ENCODE measurements at places on chromosomes 6 and 20. TPM values are rescaled to one million over a fixed set of nuclear protein-coding genes. Genes with fewer than 3 reads are reported as not detected.

DNA sequence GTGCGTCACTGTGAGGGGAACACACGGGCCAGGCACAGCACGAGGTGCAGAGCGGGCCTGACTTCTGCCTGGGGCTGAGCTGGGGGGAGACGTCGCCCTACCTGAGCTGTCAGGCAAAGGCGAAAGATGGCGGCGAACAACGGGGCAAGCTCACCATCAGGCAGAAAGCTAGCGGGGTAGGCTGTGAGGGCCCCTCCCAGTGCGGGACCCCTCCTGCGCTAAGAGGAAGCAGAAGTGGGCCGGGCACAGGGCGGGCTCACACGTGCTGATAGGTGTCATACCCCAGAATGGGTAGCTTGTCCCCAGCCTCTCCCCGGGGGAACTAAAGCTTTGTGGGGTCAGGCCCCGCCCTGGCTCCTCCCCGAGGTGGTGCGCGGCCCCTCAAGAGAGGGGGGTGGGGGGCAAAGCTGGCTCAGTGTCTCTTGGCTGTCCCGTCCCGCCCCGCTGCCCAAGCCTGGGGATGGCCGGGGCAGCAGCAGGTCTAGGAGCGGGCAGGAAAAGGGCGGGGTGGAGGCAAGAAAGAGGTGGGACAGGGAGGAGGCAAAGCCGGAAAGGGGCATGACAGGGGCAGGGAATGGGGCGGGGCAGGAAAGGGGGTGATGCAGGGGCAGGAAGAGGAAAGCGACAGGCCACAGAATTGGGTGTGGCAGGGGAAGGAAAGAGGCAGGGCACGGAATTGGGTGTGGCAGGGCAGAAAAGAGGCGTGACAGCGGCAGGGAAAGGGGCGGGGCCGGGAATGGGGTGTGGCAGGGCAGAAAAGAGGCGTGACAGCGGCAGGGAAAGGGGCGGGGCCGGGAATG lies 14.7 kb downstream of the UCKL1 start:
- peaks cover 6% of the 10 kb centered on the region for H3K4me1 ChIP-seq
- no peaks in the 10 kb centered on the region for H3K27me3 ChIP-seq
- no peak overlapping the region for H3K4me3 ChIP-seq

DNA sequence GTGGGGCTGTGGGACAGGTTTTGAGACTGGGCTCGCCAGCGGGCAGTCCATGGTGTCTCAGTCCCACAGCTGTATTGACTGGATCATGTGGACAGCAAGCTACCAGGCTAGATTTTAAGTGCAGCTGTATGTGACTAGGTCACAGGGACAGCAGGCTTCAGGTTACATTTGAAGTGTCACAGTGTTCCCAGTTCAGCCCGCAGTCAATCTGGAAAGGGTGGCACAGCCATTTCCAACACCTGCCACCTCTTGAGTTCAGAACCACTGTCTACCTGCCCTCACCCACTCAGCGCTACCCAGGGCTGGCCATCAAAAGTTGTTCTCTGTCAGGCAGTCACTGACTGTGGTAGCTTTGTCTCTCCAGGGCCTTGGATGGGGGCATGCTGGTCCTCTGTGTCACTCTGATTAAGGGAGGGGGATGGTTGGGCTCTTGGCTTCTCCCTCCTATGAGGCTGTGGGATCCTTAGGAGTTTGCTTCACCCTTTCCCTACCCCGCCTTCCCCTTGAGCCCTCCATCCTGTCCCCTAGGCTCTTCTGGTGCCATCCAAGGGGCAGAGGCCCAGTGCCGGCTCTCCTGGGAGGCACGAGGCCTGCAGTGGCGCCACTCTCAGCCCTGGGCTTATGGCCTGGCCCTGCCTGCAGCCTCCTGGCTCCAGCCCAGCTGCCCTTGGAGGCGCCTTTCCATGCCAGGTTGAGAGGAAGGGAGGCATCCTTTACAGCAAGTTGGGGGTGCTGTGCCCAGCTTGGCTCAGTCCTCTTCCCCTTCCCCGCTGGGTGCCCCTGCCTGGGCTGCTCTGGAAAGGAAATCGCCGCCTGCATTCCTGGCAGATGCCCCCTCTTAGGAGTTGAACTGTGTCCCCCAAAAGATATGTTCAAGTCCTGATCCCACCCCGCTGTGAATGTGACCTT lies 44.9 kb downstream of the PNLDC1 start:
- no peak overlapping the region for H3K27ac ChIP-seq
- no peaks in the 10 kb centered on the region for H3K36me3 ChIP-seq
- H3K4me3 ChIP-seq = no peak overlapping the region
- H3K27me3 ChIP-seq = no peaks in the 10 kb centered on the region
- H3K4me1 ChIP-seq = no peaks in the 10 kb centered on the region
- no peak for DNase-seq

GRCh38 chr6:142260748-142261147 lies 41.1 kb upstream of the ADGRG6 start:
- H3K27me3 ChIP-seq = no peaks in the 10 kb centered on the region
- H3K27ac ChIP-seq = no peak overlapping the region
- no peak overlapping the region for H3K4me3 ChIP-seq
- no peak for DNase-seq

DNA sequence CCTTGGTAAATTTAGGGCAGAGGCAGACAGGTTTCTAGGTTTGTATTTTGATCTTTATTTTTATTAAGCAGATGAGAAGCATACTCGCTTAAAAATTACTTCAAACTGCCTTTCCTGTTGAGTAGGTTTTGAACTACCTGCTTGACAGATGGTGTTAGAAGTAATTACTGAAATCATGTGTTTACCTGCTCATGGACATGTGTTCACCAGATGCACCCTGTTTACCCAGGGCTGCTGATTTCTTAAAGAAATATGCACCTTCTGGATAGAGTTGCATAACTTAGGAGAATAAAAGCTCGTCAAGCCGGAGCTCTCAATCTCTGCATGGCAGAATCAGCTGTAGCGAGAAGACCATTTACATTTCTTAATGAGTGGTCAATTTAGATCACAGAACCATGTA lies 165.1 kb downstream of the CDKAL1 start:
- H3K4me3 ChIP-seq = no peak overlapping the region
- H3K27me3 ChIP-seq = no peaks in the 10 kb centered on the region
- no peak for DNase-seq

The GDAP1L1 gene
- total RNA-seq = not detected

The SLC22A16 gene
- not detected for total RNA-seq
